Stimulated activated CD4-positive, alpha-beta T cell treated with anti-CD3 and anti-CD28 coated beads, Interleukin-15, amount 100 ng/mL, for 1 hour (primary cell): ENCODE measurements at places on chromosomes 1 and 21.

- DNase-seq, result no peak
These were observed 74.6 kb downstream of the COLGALT2 start for GRCh38 chr1:183962903-183963302.

DNA sequence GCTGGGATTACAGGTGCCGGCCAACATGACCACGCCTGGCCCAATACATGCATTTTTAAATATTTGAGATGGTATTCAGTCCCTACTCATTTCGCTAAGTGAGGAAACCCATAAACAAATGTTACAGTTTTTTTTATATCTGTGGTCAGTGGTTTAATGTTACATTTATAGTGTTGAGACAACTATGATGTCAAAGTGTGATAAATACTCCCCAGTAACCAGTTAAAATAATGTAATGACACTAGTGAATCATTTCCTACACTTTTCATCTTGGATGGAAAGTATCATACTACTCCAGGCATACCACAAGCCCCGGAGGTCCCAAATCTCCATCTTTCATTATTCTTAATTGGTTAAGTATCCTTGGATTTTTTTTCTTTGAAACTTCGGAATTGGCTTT is 87.5 kb upstream of the KIF26B start:
- DNase-seq, result no peak

- no peak for DNase-seq
These were observed 8.5 kb upstream of the CTRC start for GRCh38 chr1:15429701-15430149.

DNA sequence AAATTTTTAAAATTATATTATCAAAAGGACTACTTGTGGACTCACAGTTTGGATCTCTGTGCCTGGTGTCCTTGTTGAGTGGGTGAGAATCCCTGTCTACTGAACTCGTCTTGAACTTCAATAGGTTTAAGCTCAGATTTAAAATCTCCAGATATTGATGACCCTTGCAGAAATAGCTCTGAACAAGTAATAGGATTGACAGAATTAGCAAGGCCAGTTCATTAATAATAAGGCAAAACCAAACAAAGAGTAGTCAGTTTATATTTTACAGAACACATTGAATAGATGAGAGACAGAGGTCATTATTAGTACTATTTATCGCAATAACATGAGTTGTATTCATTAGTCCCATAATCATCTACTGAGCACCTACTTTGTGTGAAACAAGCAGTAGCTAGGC is at the start of gene PDC:
TSS of gene PDC (minus strand) at position 101 of the 400 bp plus-strand sequence. CDS start 11,655 bp downstream, outside the sequence.
- DNase-seq, result no peak

DNA sequence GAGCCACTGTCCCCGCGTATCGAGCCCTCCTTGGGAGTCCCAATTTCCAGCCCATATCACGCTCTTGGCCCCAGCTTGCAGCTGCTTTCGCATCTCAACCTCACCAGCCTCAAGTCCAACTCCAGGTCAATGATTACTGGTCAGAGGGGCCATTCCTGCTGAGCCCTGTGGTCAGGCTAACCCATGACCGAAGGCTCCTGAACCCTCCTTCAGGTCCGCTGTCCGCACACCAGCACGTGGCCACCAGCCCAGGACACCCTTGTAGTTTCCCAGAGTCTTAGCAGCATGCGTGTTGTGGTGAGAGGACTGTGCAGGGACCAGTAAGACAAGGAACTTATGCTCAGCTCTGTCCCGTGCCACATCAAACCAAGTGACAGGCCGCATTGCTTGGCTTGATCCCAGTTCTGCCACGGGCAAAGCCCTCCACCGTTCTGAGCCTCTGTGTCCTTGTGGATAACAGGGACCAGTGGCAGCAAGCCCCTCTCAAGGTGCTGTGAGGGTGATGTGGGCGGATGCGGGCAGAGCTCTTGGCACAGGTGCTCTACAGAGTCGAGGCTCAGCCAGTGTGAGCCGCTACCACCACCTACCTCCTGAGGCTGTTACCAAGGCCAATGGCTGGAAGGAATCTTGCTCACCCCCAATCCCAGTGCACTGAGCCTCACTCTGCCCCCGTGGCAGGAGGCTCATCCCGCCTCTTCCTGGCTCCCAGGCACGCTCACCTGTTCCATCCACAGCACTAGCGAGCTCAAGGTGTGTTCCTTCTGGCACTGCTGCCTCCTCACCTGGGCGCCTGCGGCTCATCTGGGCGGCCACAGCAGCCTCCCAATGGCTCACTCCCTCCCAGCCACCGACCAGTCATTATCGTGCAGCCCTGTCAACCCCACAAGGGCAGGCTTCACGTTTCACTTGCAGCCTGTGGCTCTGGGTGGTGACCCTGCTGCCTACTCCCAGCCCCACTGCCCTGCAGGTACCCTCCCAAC is 20.4 kb downstream of the KRTAP10-1 start:
- DNase-seq, result no peak

- DNase-seq, result no peak
These were observed 41.1 kb upstream of the MTR start for GRCh38 chr1:236753964-236754363.

DNA sequence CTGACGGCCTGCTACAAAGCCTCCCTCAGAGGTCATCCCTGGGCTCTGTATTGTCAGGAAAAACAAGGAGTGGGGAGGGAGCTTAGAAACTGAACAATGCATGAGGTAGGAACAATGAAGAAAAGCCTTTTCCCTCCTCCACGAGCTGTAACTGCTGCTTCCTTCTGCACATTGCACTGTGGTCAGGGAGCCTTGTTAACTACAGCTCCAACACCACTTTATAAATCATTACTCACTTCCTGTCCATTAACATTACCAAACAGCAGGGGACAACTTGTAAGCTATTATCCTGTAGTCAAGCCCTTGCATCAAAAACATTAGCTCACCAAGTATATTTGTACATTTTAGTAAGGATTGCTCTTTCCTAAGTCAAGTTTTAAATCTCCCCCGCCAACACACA is 336.0 kb upstream of the NR5A2 start:
- no peak for DNase-seq

GRCh38 chr1:193589597-193590040 is 403.2 kb upstream of the B3GALT2 start:
- DNase-seq, result no peak

DNA sequence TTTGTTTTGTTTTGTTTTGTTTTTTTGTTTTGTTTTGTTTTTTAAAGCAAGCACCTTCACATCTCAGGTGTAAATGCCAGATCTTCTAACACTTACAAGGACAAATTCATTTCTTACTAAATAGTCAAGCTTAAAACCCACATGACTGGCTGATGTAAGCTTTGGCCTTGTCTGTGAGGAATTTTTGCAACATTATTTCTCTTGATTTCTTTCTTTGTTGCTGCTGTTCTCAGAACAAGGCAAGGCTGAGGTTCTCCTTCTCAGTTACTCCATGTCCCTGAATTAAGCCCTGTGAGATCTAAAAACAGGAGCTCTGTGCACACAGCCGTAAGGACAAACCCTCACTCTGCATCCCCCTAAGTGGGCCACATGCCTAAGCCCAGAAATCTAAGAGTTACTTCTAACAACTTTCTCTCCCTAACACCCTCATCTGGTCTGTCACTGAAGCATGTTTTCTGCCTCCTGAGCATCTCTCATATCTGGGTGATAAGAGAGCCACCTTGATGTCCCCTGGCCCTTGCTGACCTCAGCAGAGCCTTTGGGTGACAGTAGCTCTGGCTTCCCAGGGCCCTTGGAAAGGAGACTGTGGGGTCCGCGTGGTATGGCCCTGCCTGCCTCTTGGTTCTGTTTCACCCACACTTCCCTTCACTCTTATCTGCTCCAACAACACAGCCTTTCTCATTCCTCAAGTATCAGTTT is 81.2 kb upstream of the HOOK1 start:
- no peak for DNase-seq

DNA sequence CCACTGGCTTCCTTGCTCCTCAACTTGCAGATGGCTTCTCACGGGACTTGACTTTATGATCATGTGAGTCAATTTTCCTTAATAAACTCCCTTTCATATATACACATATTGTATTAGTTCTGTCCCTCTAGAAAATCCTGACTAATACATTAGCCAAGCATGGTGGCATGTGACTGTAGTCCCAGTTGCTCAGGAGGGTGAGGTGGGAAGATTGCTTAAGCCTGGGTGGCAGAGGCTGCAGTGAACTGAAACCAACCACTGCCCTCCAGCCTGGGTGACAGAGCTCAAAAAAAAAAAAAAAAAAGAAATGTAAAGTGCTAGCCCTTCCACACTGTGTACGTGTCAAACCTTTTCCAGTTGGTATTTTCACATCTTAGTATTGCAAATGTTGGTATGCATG is 857.0 kb downstream of the LTN1 start:
- no peak for DNase-seq

DNA sequence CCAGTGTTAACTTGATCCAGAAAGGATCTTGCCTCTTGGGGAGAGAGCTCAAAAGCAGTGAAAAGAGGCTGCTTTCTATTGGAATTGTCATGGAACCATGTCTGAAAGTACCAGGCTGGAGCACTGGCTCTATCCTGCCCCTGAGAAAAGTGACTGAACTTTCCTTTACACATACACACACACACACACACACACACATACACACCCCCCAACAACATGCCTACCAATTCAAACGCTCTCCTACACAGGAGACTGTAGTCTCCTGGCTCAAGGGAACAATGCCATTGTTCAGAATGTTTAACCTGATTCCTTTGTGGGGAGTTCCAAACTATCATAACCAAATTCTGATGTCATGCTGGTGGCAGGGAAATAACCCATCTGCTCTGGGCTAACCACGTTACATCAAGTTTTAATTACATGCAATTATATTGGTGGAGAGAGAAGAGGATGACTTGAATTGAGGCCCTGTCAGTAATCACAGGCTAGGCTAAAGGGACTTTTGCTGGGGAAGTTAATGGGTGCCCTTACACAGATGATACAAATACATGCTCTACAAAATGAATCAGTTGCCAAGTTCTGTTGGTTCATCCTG is 52.3 kb upstream of the DUSP10 start:
- no peak for DNase-seq

- no peak for DNase-seq
These were observed 31.4 kb upstream of the PCBP3 start for GRCh38 chr21:45611939-45612664.

DNA sequence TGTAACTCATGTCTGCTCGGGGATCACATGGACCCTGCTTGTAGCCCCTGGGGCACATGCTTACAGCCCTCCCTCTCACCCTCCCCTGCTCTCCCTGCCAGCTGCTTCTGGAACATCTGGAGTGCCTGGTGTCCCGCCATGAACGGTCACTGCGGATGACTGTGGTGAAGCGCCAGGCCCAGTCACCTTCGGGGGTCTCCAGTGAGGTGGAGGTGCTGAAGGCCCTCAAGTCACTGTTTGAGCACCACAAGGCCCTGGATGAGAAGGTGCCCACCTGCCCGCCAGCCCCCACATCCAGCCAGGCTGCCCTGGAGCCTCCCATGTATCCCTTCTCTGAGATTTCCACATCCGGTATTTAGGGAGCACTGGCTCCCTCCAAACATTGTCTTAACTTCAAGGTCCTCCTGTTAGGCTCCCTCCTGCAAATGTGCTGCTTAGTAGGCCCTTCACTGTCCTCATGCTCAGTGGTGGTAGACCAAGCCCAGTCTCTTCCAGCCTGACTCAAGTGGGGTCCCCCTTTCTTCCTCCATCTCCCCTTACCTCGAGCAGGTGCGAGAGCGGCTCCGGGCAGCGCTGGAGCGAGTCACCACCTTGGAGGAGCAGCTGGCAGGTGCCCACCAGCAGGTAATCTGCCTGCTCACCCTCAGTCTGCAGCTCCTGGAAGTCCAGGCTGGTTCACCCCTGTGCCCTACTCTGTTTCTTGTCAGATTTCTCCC is 17.7 kb downstream of the PPFIA4 start:
- no peak for DNase-seq

DNA sequence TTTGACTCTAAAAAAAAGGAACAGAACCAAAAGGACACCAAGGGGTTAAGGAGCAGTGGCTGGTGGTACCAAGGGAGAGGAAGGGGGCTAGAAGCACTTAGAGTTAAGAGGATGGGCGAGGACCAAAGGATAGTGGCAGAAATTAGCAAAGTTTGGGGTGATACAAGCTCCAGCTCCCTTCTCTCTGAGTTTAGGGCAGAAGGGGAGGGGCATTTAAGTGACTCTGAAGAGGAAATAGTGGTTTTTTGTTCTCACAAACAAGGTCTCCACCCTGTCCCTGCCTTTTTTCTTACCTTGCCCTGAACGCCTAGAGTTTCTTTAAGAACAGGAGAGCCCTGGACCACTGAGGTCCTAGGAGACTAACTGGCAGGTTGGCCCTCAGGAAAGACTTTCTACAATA is 3.3 kb downstream of the CDC42SE1 start:
- DNase-seq, result no peak

DNA sequence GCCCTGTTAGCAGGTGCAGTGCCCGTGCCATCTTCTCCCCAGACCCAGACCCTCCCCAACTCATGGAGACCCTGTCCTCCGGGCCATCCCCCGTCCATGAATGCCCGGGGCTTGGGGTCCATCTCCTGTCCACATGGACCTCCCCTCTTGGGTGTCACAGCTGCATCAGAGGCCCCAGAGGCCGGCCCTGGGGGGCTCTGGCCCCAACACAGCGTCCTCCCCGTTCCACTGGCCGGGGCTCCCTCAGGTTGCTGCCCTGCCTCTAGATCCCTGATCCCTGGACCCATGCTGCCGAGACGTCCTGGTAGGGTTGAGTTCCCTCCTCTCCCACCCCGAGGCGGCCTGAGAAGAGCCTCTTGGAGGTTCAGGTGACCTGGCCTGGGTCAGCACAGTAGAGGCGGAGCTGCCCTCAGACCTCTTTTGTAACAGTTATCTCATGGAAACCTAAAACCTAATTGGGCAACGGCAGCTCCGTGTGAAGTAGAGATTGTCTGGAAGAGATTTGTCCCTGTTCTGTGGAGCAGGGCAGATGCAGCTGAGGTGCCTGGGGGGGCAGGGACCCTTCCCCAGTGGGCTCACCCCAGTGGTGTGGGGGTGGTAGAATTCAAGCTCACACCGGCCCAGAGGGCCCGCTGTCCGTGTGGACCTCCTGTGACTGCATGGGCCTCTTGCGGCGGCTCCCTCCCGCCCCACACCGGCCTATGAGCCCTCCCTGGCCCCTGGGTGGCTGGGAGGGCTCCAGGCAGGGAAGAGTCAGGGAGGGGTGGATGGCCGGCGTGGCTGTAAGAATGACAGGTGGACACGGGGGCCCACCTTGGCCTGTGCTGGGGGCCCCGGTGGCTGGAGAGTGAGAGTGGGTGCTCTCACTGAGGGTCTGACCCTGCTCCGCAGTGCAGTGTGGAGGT is 56.1 kb downstream of the SKI start:
- no peak for DNase-seq

- no peak for DNase-seq
These were observed 45.3 kb downstream of the HSPG2 start for GRCh38 chr1:21891621-21892479.

GRCh38 chr1:198156111-198156744 is 570 bp upstream of the NEK7 start:
- peak; percentile 37 for DNase-seq

DNA sequence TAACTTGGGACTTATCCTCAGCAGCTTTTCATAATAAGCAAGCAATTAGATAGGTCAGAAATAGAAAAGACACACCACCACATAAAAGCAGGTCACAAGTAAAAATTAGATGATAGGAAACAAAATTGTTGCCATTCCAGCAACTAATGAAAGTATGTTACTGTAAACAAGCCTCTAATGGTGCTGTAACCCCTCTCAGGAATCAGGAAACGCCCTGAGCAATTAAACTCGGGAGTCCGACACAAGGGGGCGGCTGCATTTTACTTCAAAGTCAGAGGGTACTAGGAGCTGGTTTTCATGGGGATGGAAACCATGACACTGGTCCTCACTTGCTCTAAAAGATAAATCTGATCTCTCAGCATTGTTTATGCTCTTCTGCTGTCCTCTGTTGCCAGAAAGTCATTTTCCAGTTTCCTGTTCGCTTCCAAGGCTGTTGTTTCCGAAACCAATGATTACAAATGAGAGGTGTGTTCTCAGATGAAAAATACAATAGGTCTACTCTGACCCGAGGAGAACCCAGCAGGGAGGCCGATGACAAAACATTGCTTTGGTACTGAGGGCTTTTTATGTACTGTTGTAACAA is 93.4 kb downstream of the TGFBR3 start:
- DNase-seq, result no peak
